ENCODE measurements at places on chromosomes 5 and 9.

GRCh38 chr5:107937204-107937603 is 266.5 kb upstream of the EFNA5 start:
- no peak for DNase-seq

GRCh38 chr5:112906637-112907036 is 15.4 kb downstream of the REEP5 start:
- no peak for DNase-seq

DNA sequence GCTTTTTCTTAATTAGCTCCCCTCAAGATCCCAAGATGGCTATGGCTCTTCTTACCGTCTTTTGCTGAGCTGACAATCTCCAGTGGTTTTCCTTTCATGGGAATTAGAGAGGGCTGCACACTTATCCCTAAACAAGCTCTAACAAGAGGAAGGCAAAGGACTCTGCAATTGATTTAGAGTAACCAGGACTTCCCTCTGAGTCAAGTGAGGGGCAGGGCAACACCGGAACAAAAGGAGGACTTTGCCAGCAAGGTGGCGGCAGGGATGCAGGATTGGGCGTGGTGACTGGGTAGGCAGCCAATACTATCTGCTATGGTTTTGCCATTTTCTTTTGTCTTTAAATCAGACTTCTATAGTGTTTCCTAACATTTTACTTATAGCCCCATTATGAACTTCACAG is 9.8 kb downstream of the SLC44A1 start:
- no peak for DNase-seq

GRCh38 chr5:87074934-87075541 is 192.6 kb upstream of the RASA1 start:
- DNase-seq, result no peak

- DNase-seq, result no peak
Observed at GRCh38 chr5:73426034-73426433, 22.5 kb downstream of the FOXD1 start.

- DNase-seq, result no peak
Observed at GRCh38 chr5:44881266-44881665, 72.5 kb downstream of the MRPS30 start.

- no peak for DNase-seq
Observed at GRCh38 chr5:127297348-127298035, 6.9 kb downstream of the MEGF10 start.

DNA sequence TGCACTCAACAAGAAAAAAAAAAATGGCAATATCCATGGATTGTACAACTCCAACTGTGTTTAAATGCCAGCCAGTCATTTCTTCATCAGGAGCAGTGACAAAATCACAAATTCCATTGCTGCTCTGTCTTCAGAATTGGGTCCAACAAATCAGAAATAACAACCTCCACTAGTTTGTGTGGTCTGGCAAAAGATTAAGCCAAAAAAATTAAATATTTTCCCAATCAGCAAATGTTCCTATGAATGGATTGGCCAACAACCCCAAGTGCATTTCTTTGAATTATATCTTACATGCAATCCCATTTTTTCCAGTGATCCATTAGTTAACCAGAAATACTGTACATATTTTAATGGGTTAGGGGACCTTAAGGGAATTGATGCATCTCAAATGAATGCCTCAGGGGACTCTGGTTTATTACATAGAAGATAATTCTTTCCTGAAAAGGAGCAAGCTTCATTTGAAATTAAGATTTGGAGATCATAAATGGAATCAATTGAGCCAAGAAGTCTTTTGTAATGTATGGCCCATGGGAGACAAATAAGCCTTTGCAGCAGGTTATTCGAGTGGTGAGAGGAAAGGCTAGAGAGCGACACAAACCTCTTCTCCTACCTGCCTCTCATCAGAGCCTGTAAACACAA is 131.8 kb downstream of the TLE1 start:
- DNase-seq, result no peak

- DNase-seq, result no peak
Observed at GRCh38 chr5:6110441-6111005, 267.8 kb downstream of the MED10 start.

GRCh38 chr9:113428062-113428615 is 17.6 kb downstream of the C9orf43 start:
- no peak for DNase-seq
